ENCODE measurements at places on chromosomes 16 and 17.

- peak; percentile 93 for DNase-seq
Measured at GRCh38 chr17:29349409-29349808, 40.8 kb upstream of the TAOK1 start.

DNA sequence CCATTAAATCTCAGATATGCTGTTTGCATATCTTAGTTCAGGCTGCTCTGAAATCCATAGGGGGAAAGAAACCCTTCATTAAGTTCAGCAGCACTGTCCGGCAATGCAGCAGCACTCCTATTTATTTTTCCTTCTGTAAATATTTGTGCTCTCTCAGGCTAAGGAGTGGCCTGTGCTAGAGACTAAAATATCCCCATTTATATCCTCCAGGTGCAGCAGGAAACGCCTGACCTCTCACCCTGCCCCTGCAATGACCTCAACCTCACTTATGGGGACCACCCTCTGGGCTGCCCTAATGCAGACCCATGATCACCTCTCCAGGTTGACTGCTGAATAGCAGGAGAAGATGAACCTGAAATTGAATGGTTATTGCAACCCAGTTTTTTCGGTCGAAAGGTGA is 165.0 kb upstream of the ELAC2 start:
- DNase-seq = no peak

DNA sequence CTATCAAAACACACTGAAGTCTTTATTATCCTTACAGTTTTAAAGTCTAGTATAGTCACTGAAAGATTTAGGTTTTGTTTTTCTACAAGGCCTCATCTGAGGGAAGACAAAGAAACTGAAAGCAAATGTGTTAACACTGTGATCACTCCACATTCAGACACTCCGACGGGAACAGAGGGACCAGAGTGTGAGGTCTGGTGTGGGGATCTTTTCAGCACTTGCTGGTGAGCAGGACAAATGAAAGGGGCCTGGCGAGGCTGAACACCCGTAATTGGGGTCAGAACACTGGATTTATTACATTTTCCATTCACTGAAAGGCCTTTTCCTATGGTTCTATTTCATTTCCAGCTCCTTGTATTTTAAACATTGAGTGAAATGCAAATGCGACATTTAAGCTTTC is 910.5 kb downstream of the CDH11 start:
- no peak for DNase-seq

- DNase-seq = no peak
Measured at GRCh38 chr16:56607675-56608042, 725 bp upstream of the MT2A start.

- peak; percentile 44 for DNase-seq
Measured at GRCh38 chr17:9472541-9472940, 103.1 kb downstream of the STX8 start.

GRCh38 chr17:18910881-18911280 is 41.1 kb upstream of the SLC5A10 start:
- DNase-seq = peak; percentile 93

DNA sequence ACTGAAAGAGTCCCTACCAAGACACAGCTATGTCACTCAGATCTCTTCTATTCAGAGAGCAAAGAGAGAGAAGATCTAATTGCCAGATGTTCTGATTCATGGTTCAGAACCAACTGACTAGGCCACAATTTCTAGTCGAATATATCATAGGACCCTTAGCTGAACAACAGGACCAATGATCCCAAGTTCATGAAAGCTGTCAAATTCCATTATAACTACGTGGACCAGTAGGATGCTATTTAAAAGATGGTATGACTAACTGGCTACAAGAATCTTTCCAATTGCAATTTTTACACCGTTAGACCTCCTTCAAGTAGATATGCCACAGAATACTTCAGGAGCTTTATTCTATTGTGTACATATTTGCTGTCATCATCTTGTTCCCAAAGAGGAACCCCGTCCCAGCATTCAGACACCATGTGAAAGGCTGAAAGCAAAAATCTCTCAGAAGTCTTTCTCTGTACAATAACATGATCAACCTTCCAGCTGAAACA is 26.0 kb downstream of the DCUN1D3 start:
- DNase-seq = no peak

- no peak for DNase-seq
Measured at GRCh38 chr17:57102122-57102521, 17.1 kb downstream of the AKAP1 start.

GRCh38 chr17:79108232-79108850 is 33.7 kb downstream of the ENGASE start:
- DNase-seq = no peak

DNA sequence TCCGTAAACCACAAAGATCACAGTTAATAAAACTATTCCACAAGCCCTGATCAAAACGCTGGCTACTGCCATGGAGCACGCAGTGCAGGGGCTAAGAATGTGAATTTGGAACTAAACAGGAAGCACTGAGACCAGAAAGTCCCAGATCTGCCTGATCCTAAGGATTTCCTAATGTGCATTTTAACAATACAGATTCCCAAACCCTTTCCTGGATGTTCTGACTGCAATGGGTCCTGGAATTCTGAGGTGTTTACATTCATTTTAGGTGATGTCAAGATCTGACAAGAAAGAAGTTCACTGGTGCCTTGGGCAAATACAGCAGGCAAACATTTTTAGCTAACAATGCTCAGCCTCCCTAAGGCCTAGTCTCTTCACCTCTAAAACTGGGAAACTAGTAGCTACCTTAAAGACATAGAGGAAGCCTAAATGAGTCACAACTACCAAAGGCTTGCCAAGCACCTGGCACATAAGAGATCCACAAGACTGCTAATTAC is 10.3 kb downstream of the NSMCE1 start:
- DNase-seq = peak; percentile 80

DNA sequence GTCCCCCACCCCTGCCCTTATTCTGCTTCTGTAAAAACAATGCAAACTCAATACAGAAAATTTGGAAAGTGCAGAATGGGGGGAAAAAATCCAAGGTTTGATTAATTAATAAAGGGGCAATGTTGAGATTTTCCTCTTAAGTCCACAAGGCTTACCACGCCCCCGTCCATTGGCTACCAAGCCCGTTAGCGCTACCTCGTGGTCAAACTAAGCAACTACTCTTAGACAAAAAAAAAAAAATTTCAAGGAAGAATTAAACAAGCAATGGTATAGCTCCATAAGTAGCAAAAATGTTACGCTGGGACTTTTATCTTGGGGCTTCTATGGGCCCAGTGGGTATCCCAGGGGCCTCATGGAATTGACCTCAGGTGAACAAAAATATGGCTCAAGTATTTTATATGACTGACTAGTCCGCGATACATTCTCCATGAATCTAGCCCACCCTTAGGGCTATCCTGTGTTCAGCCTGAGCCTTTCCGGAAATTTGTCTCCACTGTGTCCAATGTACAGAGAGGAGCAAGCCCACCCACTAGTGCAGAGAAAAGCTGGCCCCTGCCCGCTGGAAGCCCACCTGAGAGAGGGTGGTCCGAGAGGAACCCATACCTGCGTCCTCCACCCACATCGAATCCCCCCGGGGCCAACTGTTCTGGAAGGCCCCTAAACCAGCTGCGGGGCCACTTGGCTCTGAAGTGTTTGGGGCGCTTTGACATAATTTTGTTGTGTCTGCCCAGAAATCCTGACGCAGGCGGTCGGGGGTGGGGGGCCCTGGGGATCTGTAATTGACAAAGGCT is 19.1 kb upstream of the TEX2 start:
- peak; percentile 81 for DNase-seq

GRCh38 chr16:52070341-52071057 is 476.4 kb downstream of the TOX3 start:
- DNase-seq = no peak

GRCh38 chr16:68776821-68777485 is 39.9 kb downstream of the CDH1 start:
- no peak for DNase-seq

DNA sequence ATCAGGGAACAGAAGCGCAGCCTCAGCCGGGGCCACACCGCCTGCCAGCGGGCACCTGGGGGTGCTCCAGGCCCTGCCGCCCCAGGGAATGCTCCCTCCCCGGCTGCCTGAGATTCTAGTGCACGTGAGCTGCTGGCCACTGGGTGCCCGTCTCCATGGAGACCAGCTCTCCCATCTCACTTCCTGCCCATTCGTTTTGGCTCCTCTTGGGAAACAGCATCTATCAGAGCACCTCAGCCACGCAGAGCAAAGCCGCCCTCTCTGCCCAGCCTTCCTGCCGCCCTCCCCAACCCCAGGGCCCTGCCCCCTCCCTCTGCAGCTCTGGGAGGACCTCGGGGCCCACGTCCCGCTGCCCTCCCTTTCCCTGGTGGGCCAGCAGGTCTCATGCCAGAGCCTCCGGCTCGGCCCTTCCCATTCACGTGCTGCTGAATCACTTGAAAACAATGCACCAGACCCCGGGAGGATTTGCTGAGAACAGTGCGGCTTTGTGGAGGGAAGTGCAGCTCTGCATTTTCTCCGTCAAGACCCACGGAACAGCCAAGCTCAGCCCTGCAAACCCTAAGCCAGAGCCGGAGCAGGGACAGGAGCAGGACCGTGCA is 19.4 kb downstream of the CEP295NL start:
- peak; percentile 97 for DNase-seq

DNA sequence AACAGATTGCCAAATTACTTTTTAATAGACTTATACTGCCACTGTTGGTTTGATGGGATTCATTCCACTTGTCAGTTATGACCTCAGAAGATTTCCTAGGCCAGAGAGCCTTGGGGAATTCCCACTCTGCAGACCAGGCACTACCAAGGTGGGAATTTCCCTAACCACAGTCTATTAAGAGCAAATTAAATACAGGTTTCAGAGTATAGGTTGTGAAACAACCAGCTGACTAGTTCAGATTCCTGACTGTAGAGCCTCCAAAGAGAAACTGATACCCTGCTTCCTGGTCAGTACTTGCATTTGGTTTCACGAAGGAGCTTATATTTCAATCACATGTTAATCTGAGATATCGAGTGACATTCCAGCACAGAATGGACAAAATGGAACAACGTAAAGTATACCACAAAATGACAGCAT is 186.5 kb downstream of the STX8 start:
- peak; percentile 57 for DNase-seq

DNA sequence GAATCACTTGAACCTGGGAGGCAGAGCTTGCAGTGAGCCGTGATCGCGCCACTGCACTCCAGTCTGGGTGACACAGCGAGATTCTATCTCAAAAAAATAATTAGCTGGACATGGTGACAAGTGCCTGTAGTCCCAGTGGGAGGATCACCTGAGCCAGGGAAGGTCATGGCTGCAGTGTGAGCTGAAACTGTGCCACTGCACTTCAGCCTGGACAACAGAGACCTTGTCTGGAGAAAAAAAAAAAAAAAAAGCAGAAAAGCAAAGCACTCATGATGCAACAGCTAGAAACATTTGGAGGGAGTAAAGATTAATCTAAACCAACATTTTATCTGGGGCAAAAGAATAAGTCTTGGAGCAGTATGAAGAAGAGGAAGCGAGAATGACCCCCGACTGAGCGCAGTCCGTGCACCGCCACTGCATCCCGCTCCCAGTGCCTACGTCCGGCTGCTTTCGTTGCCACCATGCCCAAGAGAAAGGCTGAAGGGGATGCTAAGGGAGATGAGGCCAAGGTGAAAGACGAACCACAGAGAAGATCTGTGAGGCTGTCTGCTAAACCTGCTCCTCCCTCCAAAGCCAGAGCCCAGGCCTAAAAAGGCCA is 8.2 kb downstream of the PRPSAP1 start:
- no peak for DNase-seq

- no peak for DNase-seq
Measured at GRCh38 chr16:81810894-81811538, 31.9 kb downstream of the PLCG2 start.

GRCh38 chr17:83204230-83204725 is 124.9 kb downstream of the METRNL start:
- no peak for DNase-seq

DNA sequence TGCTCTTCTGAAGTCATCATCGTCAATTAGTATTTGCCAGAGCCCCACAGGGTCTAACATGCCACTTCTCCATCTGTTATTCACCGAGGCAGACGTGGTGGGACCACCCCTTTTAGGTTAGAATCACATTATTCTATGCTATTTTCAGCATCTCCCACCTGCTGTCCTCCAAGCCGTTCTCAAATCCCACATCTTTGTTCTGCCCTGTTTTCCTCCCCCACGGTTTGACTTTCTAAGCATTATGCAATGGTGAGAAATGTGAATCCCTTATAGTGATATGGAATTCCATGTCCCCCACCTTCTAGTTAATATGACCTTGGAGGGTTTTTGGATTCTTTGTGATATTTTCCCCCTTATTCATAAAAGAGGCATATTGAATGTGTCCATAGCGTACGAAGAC is 634.1 kb upstream of the RBFOX1 start:
- no peak for DNase-seq

- DNase-seq = no peak
Measured at GRCh38 chr17:53894591-53894990, 71.9 kb downstream of the KIF2B start.

- no peak for DNase-seq
Measured at GRCh38 chr17:81230043-81230820, 7.5 kb upstream of the CEP131 start.

DNA sequence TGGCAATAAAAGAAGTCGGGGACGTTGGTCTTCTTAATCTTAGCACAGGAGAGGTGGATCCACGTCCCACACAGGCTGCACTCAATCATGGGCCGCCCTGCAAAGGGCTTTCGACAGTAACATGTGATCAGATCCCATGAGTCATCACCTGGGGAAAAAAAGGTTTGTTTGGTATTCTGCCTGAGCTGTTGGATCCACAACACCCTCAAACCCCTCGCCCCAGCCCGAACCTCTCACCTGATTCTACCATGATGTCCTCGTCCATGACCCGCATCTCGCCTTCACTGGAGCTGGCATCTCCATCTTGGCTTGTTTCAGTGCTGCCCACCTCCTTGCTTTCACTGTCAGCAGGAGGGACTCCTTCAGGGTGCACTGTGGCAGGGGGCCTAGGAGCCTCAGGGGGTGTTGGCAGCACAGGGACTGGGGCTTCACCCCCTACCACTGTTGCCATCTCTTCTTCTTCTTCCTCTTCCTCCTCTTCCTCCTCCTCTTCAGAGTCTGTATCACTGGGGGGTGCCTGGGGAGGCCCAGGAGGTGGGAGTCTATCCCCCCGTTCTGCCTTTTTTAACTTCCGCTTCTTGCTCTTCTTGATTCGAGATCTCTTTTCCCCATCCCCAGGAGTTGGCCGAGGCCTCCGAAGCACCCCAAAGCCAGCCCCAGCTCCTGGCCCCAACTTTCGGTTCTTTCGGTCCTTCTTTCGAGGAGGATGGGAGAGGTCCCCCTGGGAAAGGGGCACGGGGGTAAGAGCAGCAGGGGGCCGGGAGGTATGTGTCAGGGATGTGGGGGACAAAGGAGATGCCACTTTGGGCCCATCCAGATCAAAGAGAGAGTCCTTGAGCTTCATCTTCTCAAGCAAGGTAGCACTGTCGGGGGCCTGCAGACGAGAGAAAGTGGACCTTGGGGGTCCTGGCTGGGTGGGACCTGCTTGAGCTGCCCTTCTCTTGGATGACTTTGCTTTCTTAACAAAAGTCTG is 1.7 kb upstream of the DVL2 start:
- DNase-seq = no peak

All from trophoblast cell (in vitro differentiated cells and primary cell).